KG1 (cell line): ENCODE measurements at places on chromosomes 3 and 15.

DNA sequence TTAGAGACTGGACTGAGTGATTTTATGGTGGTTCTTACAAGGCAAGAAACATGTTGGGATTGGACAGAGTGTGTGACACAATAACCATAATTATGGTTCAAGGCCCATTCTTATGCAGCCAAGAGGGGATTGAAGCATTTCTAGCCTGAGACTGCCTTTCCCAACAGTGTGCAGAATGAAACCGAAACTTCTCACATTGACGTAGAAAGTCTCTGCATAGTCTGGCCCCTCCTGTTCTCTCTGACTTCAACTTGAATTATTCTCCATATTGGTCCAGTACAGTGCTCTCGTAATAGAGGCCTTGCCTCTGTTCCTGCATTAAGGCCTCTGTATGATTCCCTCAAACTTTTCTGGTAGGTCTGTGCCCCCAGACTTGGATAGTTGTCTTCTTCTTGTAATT is 138.3 kb downstream of the DIPK2A start:
- DNase-seq = no peak

DNA sequence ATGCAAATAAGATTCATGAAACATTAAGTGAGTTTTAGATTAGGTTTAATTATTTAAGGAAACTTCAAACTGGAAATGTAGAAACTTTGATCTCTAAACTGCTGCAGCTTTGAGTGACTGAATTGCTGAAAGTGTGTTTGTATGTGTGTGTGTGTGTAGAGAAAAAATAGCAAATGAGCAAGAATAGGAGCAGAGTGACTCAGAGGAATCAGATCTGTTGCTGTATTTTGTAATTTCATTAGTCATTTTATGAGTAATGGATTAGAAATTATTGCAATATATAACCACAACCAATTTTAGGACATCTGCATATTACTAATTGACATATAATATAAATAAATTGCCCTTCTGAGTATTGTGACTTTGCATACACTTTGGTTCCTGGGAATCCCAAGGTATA is 52.8 kb upstream of the SLC9A9 start:
- no peak for DNase-seq

- no peak for DNase-seq
Measured at GRCh38 chr3:134757549-134758069, 37.5 kb upstream of the EPHB1 start.

GRCh38 chr3:142285083-142285517 is 59.7 kb upstream of the GK5 start:
- no peak for DNase-seq

GRCh38 chr15:59976480-59977271 is 27.4 kb upstream of the FOXB1 start:
- DNase-seq = peak; percentile 68

GRCh38 chr15:94297558-94297957 is 66.2 kb downstream of the MCTP2 start:
- peak; percentile 67 for DNase-seq
